H9 (cell line): ENCODE measurements at places on chromosomes 7 and 10. TPM values are rescaled to one million over a fixed set of nuclear protein-coding genes. Genes with fewer than 3 reads are reported as not detected.

DNA sequence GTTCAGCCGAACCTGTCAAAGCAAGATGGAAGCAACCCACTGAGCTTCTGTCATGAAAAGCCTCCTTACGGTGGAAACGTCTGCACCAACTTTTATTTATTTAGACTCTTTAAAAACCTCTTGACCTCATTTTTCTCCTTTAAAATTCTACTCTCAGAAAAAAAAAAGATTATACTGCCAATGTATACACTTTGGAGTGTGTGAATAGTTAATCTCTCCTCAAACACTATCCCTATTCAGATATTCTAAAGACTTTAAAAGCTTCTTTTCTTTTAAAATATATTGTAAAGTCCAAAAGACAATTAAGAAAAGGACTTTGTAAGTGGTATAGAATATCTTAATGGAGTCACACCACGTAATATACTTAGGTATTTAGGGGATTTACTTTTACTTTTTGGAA lies 335.2 kb upstream of the SEMA3D start:
- no peak for DNase-seq
- H3K27ac ChIP-seq = no peak overlapping the region
- no peaks in the 10 kb centered on the region for H3K36me3 ChIP-seq
- H3K27me3 ChIP-seq = no peaks in the 10 kb centered on the region
- H3K4me1 ChIP-seq = no peaks in the 10 kb centered on the region

DNA sequence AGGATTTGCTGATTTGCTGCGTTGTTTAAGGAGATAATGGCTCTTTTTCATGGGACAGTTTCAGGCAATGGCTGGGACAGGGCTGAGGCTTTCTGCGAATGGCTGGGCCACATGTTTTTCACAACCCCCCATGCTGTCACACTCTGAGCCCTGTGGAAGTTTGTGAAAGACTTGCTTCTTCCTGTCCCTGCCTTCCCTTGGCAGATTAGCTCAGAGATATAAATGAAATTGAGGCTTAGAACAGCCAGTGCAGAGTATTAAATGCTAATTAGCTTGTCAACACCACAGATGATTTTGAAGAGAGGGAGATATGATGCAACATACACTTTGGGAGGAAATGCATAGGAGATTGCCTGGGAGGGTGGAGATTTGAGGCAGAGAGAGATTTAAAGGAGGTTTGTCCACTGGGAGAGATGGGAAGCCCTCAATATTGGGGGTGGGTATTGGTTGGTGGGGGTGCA lies 232.0 kb downstream of the SH2D4B start:
- no peak for DNase-seq
- H3K27ac ChIP-seq = no peak overlapping the region
- H3K4me1 ChIP-seq = no peaks in the 10 kb centered on the region; the same call in 1 of the 2 replicates

C10orf62 gene
- 0.31 TPM in 1 of 2 replicates, not detected in the other for total RNA-seq

OR2A1 gene
- not detected in 2 replicates for total RNA-seq

FBXO24 gene
- total RNA-seq = 0.85 and 1.3 TPM in 2 replicates

GRCh38 chr7:47451851-47452205 lies 130.1 kb downstream of the TNS3 start:
- H3K36me3 ChIP-seq = no peaks in the 10 kb centered on the region
- H3K27me3 ChIP-seq = no peaks in the 10 kb centered on the region
- no peak overlapping the region for H3K4me3 ChIP-seq
- DNase-seq = no peak
- no peak overlapping the region for H3K27ac ChIP-seq

SEMA3D gene
- 5.4 and 5.6 TPM in 2 replicates for total RNA-seq

- DNase-seq = no peak
- H3K27ac ChIP-seq = no peak overlapping the region
- H3K36me3 ChIP-seq = peaks cover 2% of the 10 kb centered on the region; the same call in 2 of the 3 replicates
- no peaks in the 10 kb centered on the region for H3K27me3 ChIP-seq
- H3K4me3 ChIP-seq = no peak overlapping the region
Measured at GRCh38 chr7:53383131-53383530, 347.7 kb downstream of the POM121L12 start.
